ENCODE measurements at places on chromosomes 2 and 18.

- DNase-seq: no peak
Measured at GRCh38 chr2:203858176-203858575, 9.4 kb upstream of the CTLA4 start.

GRCh38 chr18:10072671-10073175 lies 158.9 kb downstream of the VAPA start:
- DNase-seq: no peak

DNA sequence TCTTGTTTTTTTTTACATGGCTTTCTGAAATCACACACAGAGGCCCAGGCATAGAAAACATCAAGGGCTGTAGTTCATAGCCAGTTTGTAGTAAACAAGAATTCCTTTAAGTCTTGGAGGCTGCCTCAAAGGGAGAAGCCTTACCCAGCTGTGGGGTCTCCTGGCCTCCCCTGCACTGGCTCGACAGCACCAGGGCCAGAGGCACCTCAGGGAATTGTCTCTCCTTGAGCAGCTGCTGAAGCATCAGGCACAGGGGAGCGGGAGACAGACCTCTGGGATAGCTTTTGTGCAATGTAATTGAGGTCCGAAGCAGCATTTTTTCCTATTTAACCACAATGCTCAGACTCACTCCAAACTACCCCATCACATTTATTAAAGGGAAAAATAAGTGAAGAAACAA lies 209.1 kb downstream of the HRH4 start:
- DNase-seq: no peak

DNA sequence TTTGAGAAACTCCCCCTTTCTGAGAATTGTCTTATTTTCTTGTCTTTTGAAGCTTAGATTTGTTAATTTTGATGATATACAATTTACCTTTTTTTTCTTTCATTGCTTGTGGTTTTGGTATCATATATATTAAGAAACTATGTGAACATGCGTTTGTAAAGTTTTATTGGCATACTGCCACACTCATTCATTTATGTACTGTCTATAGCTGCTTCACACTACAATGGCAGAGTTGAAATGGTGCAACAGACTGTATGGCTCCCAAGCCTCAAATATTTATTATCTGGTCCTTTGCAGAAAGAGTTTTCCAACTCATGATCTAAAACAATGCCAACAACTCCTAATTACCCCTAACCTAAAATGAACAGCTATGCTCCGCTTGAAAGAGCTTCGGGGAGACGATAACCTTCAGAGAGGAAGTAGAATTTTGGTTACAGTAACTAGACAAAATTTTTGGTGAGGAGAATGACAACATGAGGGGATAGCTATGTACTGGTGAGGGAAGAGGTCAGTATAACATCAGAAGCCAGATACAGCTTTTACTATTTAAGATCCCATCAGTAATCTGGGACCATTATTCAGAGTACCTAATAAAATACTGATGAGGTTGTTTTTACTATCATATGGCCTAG lies 16.1 kb downstream of the PPP3R1 start:
- DNase-seq: no peak

DNA sequence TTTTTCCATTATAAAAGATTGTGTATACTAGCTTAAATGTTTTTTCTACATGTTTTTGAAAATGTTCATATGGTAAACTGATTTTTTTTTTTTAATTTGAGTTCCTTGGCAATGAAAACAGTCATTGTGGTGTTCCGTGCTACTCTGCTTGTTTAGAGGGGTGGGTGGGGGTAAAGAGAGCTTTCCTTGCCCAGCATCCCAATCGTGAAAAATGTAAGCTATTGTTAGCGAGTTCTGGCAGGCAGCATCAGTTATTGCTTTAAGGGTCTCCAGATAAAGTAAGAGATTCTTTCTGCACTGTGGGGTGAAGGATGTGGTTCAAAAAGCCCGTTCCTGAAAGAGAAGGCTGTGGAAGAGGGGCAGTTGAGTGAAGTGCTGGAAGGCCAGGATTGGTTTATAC lies 118.4 kb downstream of the TANC1 start:
- DNase-seq: no peak

DNA sequence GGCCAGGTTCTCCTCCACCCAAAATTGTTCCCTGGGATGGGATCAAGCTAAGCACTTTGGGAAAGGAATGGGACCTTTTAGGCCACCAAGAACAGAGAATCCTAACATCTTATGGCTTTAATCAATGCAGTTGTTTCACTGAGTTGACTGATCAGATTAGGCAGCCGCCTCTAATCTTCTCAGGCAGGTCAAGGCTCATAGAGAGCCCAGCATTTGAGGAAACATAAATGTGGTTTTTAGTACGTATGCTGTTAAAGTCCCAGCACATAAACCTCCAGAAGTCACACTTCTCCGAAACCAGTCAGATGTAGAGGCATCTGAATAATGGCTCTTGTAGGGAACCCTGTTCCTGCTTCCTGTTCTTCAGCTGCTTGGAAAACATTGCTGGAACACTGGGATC lies 99.5 kb upstream of the RMDN2 start:
- DNase-seq: no peak

- peak; percentile 74 for DNase-seq
Measured at GRCh38 chr2:176128982-176129796, at the start of gene HOXD8. Gene HOXD8, plus strand, starts transcription at chr2:176129705. Its CDS starts 662 bp downstream, at chr2:176130367.

- peak; percentile 53 for DNase-seq
Measured at GRCh38 chr2:72325592-72326422, 178.1 kb upstream of the CYP26B1 start.

DNA sequence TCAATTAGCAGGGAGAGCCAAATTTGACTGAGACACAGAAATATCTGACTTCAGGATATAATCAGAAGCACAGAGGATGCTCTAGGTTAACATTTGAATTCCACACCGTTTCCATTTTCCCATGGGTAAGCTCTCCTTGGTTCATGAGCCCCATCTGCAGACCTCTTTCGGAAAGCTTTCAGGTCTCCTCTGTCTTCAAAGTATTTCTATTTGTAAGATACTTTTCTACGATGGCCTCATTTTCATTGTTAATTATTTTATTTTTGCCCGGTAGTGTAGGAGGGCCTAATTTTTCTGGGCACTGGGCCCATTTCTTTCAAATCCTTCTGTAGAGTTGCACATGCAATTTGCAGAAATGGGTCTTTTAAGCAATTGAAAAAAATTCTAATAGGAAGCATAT lies 53.8 kb downstream of the LRPPRC start:
- no peak for DNase-seq

GRCh38 chr2:215272918-215273317 lies 38.9 kb upstream of the ATIC start:
- no peak for DNase-seq

DNA sequence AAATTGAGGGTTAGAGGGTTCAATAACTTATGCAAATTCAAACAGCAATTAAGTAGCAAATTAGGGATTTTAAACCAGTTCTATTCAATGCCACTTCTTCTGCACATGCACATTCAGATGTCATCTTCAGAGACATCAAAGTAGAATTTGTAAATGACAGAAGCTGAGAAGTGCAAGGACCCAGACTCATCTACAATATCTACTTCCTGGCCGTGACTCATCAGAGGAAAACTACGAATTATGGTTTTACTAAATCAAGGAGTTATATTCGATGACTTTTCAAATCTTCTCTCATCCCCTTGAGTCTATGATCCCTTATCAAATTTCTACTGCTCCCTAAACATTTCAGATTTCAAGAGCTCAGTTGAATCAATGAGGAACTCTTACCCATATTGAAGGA lies 20.0 kb upstream of the STAT4 start:
- no peak for DNase-seq

DNA sequence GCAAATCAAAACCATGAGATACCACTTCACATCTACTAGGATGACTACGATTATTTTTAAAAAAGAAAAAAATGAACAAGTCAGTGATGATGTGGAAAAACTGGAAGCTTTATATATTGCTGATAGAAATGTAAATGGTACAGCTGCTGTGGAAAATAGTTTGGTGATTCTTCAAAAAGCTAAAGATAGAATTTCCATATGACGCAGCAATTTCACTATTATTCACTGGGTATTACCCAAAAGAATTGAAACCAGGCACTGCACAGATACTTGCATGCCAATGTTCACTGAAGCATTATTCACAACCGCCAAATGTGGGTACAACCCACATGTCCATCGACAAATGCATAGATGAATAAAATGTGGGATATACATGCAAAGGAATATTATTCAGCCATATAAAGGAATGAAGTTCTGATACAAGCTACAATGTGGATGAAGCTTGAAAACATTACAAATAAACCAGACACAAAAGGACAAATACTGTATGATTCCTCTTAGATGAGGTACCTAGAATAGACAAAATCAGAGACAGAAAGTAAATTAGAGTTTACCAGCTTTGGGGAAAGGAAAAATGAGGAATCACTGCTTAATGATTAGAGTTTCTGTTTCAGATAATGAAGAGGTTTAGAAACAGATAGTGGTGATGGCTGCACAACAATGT lies 11.1 kb downstream of the RTTN start:
- no peak for DNase-seq

DNA sequence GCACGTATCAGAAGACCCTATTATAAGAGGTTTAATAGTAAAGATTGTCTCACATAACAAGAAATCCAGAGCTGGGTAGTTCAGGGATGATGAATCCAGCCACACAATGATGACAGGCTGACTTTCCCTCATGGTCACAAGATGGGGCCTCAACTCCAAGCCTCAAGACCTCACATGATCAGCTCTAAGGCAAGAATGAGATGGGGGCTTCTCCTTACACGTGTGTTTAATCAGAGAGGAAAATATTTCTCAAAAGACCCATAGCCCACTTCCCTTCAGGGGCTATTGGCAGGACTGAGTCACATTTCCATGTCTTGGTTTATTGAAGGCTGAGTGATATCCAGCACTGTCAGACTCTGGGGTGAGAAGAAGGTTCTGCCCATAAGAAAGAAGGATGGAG lies 100.2 kb upstream of the FOSL2 start:
- DNase-seq: no peak

- DNase-seq: no peak
Measured at GRCh38 chr2:67465623-67466022, 68.5 kb downstream of the ETAA1 start.

Measured in endothelial cell (in vitro differentiated cells).